ENCODE measurements at places on chromosomes 1 and 21.

DNA sequence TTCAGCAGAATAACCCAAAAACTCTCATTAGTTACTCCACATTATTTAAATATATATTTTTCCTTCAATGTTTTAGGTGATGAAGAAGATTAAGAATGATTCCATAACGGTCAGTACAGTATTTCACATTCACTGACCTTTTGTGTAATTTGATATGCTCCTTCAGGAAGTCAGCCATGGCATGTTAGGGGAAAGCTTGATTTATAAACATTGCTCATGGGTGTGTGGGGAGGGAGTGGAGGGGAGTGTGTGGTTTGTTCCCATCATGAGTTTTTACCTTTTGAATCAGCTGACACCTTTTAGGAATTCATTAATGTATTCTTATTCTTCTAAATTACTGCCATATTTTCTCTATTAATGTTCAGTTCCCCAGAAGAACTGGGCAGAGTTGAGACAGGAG, 240.2 kb downstream of the ATG4C start:
- no peak for DNase-seq

DNA sequence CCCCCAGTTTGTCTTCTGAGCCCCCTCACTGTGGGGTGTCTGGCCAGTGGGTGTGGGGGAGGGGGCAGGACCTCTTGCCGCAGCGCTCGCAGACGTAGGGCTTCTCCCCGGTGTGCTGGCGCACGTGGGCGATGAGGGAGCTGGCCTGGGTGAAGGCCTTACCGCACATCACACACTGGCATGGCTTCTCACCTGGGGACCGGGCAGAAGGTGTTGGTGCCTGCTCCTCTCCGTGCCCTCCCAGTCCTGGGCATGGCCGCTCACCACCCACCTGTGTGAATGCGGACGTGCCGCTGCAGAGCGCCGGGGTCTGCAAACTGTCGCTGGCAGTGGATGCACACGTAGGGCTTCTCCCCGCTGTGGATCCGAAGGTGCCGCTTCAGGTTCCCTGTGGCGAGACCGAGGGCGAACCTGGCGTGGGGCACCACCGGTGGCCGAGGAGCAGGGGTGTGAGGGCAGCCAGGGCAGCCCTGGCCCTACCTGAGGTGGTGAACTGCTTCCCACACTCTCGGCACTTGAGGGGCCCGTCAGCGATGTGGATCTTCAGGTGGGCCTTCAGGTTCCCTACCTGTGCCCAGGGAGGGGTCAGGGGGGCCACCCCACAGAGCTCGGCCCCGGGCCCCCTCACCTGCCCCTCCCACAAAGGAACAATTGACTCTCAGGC, 32.4 kb downstream of the ZBTB17 start:
- DNase-seq: no peak

DNA sequence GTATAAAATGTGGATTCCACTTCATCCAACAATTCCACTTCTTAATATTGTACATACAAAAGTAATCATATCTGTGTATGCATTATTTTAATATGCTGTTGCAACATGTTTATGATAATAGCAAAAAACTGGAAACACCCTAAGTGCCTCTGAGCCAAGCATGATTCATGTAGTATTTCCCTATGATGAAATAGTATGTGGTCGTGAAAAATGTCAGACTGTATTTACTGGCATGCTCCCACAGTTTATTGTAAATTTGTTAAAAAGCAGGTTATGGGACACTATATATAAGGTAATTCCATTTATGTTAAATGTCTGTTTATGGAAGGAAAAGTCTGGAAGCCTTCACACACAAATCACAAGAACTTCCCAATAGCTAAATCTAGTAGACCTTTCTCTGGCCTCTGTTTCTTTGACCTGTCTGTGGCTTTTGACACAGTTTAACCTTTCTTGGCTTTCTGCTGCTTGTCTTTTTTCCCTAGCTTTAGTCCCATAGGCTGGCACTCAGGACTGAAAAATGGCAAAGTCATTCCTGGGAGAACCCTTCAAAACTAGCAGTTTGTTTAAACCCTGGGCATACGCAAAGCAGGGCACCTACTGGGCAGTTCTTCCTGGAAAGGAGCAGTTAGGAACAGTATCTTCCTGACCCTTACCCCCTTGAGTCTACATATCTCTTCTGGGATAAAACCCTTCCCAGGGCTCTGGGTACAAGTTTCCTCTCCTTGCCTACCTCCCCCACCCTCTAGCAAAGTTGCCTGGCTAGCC, 65.4 kb upstream of the ARTN start:
- no peak for DNase-seq

- no peak for DNase-seq
Observed at GRCh38 chr1:213409971-213410370, 358.9 kb downstream of the RPS6KC1 start.

DNA sequence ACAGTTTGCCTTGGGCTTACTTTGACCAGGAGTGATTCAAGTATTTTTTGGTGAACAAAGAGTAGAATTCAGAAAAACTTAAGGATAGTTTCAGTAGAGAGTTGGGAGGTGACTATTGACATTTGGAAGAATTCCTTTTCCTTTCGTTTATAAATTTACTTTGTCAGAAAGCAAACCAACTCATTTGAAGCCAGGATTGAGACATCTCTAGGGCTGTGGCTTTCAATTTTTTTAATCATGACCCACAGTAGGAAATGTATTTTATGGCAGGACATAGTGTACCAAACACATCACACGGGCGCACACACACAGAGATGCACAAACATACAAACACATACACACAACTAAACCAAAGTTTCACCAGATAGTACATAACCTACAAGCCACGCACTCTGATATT, 24.1 kb downstream of the NR5A2 start:
- no peak for DNase-seq

GRCh38 chr21:34907461-34908418, 141.4 kb downstream of the RUNX1 start:
- DNase-seq: no peak

GRCh38 chr1:201142011-201142848, 12.0 kb downstream of the TMEM9 start:
- no peak for DNase-seq

DNA sequence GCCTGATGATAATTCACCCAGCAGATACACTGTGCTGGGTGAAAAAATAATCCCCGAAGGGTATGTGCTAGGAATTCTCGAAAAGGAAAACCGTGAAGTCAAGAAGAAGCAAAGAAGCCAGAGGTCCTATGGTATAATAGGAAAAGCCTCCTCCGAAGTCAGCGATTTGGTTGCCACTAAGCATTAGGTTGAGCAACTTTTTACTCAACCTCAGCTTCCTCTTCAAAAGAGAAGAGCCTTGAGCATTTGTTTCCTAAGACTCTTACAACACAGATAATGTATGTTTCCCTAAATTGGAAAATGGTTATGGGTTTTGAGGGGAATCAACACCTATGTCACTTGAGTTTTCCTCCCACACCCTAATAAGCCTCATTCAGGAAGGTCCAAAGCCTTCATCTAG, 21.3 kb upstream of the MNDA start:
- no peak for DNase-seq

GRCh38 chr1:1947493-1947892, 28.4 kb upstream of the TMEM52 start:
- no peak for DNase-seq

GRCh38 chr1:22031214-22031962, 21.1 kb upstream of the CDC42 start:
- DNase-seq: no peak

DNA sequence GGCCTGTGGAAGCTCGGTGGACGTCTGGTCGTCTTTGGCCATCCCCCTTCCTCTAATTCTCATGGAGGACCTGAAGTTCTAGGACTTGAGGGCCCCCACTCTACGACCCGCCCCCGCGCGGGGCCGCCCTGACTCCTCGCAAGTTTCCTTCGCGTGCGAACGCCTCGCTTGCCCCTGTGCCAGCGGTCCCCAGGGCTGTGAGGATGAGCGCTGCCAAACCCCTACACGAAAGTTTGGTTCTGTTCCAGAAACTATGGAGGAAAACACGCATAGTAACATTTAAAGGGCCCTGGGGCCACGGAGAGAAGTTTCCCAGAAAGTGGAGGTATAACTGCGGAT, 304 bp upstream of the GNG12 start:
- no peak for DNase-seq

DNA sequence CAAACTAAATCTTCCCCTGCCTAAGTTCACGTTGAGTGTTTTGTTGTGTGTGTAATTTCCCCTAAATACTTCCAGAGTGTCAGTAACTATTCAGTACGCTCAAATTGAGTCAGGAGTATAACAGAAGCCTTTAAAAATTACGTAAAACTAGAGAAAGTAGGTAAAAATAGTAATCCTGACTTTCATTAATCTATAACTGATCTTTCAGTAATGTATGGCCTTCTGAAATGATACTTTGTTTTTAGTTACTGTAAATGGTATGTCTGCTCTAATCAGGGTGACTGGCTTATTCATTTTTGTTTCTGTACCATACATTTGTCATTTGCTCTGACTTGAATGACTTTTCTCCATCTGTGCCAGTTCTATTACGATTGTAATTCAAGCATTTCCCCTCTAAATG, 29.4 kb downstream of the MIER1 start:
- no peak for DNase-seq

- DNase-seq: no peak
Observed at GRCh38 chr1:20112279-20113000, 6.9 kb downstream of the PLA2G2D start.

DNA sequence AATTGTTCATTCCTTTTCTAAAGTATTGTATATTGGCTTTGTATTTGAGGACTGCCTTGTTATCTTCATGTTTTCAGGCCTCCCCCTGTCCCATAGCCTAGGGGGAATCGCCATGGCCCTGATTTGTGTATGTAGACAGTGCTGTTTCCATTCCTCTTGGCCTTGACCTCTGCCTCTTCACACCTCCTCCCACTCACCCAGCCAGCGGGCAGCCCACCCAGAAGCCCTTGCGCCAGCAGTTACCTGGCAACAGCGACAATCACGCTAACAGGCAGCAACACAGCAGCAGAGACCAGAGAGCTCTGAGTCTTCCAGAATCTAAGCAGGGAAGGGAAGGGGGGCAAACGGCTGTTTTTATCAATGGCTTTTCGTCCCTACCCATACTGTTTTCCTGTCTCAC, 50.0 kb upstream of the NPL start:
- DNase-seq: no peak

- peak; percentile 91 for DNase-seq
Observed at GRCh38 chr1:64933296-64934070, 32.9 kb downstream of the JAK1 start.

- DNase-seq: no peak
Observed at GRCh38 chr1:7642781-7643529, 128.1 kb upstream of the VAMP3 start.

DNA sequence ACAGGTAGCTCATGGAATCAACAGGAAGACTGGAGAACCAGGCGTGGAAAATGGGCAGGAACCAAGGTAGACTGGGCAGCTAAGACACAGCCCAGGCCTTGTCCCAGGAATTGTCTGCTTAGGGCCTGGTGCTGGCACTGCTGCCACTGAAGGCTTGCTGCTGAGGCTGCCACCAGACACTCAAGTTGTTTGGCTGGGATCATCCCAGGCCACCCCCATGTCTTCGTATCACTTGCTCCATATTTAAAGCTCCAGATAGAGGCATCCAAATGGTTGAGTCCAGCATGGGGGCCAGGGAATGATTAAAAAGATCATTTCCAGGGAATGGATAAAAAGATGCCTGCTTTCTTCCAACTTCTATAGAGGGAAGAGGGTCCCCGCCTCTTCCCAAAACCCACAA, 107.4 kb upstream of the GADD45A start:
- no peak for DNase-seq

GRCh38 chr21:31623664-31624063, 35.8 kb upstream of the SOD1 start:
- DNase-seq: no peak

GRCh38 chr1:163170975-163171676, 31.6 kb downstream of the RGS5 start:
- DNase-seq: no peak

DNA sequence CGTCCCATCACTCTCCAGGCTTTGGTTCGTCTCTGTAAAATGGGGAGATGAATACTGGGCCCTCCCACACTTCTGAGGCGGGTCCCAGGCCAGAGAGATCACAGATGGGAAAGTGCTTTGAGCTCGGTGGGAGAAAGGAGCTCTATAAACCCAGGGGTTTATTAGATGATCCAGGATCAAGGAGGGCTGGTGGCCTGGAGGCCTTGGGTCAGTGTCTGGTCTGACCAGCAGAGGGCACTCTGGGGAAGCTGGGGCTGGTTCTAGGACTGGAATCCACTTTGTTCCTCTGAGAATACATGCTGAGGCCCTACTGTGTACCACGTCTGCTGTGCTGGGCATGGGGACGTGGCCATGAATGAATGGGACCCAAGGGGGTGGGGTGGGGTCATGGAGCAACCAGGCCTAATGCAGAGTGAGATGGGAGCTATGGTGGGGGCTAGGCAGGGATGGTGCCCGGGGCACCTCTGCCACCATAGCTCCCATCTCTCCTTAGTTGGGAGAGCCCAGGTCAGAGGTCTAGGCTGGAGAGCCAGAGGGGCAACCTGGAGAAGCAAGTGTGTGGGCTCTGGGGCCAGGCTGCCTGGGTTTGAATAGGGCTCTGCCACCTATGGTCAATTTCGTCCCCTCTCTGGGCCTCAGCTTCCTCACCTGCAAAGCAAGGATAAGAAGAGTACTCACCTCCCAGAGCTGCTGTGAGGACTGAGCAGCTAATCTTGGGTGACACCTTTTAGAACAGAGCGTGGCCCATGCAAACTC, 9.0 kb upstream of the FAM131C start:
- DNase-seq: no peak

GRCh38 chr1:208132287-208132882, 111.8 kb downstream of the PLXNA2 start:
- peak; percentile 19 for DNase-seq

DNA sequence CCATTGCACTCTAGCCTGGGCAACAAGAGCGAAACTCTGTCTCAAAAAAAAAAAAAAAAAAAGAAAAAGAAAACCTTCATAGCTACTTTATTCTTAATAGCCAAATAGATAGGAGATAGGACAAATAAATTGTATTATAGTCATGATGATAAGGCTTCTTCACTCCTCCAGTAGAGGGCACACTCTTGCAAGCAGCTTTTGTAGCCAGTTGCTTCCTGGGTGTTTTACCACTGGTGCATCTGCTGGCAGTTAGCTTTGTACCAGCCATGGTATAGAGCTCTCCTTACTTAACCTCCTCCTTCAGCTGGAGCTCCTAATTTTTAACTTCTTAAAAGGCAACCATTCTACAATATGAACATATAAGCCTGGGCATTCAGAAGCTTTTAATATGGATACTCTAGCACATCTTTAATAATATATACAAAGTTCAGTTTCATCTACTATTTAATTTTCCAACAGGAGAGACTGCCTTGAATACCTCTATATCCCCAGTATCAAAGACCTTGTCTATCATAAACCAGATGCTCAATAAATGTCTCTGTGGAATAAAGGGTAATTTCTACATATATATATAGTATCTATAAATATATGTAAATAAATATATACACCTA, 35.8 kb downstream of the EVI5 start:
- peak; percentile 28 for DNase-seq

GRCh38 chr1:52601991-52602855, at the start of gene GPX7:
Gene GPX7 (plus strand): TSS chr1:52602371. CDS start chr1:52602410, 39 bp downstream.
- DNase-seq: no peak

DNA sequence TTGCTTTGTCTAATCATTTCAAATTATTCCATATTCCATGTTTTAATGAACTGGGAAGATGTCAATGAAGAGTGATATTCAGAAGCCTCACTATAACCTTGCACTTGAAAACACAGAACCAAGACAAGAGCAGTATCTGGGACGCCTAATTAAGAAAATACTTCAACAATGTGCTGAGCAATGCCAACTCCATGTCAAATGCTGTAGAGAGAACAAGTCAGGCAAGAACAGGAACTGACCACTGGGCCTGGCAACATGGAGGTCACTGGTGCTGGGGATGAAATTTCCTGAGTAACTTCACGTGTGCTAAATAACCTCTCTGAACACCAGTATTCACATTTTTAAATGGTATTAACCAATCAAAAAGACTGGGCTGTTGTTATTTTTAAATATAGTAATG, 22.8 kb downstream of the HEATR1 start:
- no peak for DNase-seq

- no peak for DNase-seq
Observed at GRCh38 chr1:13543451-13544220, 29.8 kb upstream of the LRRC38 start.

All from non-pigmented ciliary epithelial cell (primary cell).